ENCODE measurements at places on chromosomes 2 and 18.
A peak's percentile ranks its signal among the peaks of the same experiment; 100 is the strongest.

- H3K4me3 ChIP-seq = no peak overlapping the region
- no peaks in the 10 kb centered on the region for H3K4me1 ChIP-seq
- no peaks in the 10 kb centered on the region for H3K27me3 ChIP-seq
- H3K27ac ChIP-seq = no peak overlapping the region
- DNase-seq = no peak
- H3K36me3 ChIP-seq = no peaks in the 10 kb centered on the region
Observed at GRCh38 chr2:191070276-191070675, 56.3 kb upstream of the STAT1 start.

DNA sequence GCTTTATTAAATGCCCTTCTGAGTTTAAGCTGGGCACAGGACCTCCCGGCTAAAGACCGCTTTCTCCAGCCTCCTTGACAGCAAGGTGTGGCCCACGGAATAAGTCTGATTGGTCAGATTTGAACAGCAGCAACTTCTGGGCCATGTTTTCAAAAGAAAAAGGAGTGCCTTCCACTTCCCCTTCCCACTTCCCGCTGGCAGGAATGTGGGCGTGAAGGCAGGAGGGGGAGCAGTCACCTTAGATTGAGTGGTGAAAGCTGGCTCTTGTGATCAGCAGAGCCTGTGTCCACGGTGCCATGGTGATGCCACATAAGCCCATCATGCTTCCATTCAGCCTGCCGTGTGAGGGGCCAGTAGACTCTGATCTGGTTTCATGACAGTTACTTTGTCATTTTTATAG, 136.6 kb upstream of the GLI2 start:
- no peak overlapping the region for H3K27ac ChIP-seq
- no peak overlapping the region for H3K4me3 ChIP-seq
- H3K4me1 ChIP-seq = no peaks in the 10 kb centered on the region
- peak; percentile 34 for DNase-seq
- H3K36me3 ChIP-seq = no peaks in the 10 kb centered on the region

DNA sequence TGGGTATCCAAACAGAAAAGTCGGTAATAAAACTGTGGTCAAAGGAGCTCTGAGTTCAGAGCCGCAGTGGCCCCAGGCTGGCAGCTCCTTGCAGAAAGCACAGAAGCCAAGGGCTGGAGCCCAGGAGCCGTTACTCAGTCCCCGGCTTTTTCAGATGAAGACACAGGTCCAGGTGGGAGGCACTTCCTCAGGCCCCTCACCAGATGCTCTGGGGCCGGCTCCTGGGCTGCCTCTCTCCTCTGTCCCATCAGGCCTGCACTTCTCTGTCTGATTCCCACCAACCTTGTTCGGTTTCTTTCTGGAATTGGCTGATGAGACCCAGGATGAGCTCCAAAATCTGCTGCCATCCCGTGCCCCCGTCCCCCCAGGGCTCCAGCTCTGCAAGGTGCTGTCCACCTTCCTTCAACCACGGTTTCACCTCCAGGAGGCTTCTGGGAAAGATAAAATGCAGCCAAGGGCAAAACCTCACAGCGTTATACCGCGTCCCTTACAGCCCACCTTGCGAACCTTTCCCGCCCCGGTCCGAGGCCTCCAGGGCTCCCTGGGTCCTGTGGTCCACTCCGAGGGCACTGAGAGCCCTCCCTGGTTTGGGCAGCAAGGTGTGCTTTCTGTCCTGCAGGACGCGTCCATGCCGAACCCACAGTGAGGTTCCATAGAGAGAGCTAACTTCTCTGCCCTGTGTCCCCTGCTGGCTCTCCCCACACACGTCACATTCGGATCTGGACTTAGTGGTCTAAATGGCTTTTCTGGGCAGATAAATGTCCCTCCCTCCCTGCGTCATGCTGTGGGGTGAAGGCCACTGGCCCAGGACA, 102.9 kb downstream of the TPO start:
- no peaks in the 10 kb centered on the region for H3K27me3 ChIP-seq
- peaks cover 43% of the 10 kb centered on the region for H3K36me3 ChIP-seq
- peaks cover 8% of the 10 kb centered on the region for H3K4me1 ChIP-seq
- peak; percentile 69 for DNase-seq
- no peak overlapping the region for H3K4me3 ChIP-seq

DNA sequence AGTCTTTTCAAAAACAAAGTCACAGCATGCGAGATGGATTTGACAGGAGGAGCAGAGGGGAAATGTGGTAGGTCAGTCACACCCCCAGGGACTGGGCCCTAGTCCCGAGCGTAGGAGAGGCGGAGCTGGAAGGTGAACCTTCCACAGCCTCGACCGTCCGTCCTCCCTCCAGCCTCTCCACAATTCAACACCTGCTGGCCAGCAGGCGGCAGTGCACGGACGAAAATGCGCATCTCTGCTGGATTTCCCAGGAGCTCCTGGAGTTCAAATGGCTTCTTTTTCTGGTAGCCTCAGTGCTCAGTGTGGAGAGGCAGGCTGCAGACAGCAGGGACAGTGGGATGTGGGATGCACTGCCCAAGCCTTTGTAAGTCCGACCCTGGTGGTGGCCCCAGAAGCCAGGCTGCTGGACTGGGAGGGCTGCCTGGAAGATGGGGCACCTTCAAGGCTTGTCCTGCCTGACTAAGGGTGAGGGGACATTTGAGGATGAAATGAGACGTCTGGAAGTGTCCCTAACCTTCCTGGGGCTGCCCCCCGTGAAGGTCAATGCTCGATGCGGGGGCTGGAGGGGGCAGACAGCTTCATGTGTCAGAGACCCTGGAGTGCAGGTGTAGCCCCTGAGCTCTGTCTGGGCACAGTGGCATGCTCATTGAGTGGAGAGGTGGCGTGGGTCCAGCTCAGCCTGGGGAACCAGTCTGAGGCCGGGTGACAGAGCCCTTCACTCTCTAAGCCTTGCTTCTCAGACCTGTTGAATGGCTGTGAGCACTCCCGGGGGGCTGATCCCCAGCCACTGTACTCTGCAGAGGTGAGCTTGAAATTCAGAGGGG, 189.5 kb downstream of the TFCP2L1 start:
- H3K4me1 ChIP-seq = no peaks in the 10 kb centered on the region
- no peak overlapping the region for H3K27ac ChIP-seq
- H3K36me3 ChIP-seq = no peaks in the 10 kb centered on the region
- H3K4me3 ChIP-seq = no peak overlapping the region
- DNase-seq = peak; percentile 78
- peaks cover 27% of the 10 kb centered on the region for H3K27me3 ChIP-seq

DNA sequence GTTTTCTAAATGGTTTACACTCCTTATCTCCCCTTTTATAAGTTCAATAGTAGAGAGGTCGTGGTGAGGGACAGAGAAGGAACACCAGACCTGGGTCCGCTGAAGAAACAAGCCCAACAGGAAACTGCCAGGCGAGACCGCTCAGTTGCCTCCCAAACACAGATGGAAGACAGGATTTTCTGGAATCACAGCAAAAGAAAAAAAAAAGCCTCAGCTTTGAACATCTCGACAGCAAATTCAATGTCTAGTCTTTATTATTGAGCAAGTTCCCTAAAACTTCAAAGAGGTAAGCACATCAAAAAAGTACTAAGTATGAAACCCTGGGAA, 33.5 kb upstream of the GNAL start:
- no peak overlapping the region for H3K27ac ChIP-seq
- H3K4me3 ChIP-seq = no peak overlapping the region
- H3K27me3 ChIP-seq = no peaks in the 10 kb centered on the region
- no peaks in the 10 kb centered on the region for H3K36me3 ChIP-seq
- H3K4me1 ChIP-seq = peaks cover 4% of the 10 kb centered on the region

DNA sequence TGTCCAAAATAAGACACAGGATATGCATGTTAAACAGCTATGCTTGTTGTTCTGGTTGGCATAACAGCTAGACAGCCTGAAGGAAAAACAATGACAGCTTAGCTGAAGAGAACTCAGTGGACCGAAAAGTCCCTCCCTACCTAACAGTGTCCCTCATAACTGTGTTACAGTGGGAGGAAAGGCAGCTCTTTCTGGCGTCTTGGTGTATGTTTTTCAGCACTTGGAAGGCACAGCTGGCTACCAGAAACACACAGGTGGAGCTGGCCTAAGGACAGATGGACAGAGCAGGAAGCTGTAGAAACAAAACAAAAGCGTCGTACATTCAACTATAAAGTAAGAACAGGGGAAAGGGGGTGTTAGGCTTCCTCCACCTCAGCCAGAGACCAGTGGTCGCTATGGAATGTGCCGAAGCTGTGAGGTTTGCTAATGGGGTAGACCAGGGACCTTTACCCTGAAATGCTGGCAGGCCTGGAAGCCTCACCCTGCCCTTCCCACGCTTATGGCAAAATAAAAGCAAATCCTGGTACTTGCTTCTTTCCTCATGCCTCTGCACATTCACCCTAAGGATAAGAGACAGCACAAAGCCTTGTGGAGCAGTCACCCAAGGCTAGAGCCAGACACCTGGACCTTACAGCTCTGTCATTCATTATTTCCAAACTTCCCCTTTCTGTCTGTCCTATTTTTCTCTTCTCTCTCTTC, 103.5 kb upstream of the TRIB2 start:
- H3K36me3 ChIP-seq = no peaks in the 10 kb centered on the region
- DNase-seq = no peak
- no peaks in the 10 kb centered on the region for H3K4me1 ChIP-seq
- no peak overlapping the region for H3K4me3 ChIP-seq

DNA sequence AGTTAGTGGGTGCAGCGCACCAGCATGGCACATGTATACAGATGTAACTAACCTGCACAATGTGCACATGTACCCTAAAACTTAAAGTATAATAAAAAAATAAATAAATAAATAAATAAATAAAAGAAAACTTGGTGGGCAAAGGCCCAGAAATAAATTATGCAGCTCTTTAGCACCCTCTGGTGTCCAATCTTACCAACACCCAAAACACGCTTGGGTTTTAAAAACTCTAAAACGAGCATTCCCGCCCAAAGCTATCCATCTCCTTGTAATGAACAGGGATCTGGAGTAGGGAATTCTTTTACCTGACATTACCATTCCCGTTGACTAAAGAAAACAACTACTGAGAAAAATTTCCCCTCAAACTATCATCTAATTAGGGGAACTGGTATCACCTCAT, 2005.9 kb upstream of the CELF4 start:
- no peaks in the 10 kb centered on the region for H3K36me3 ChIP-seq
- DNase-seq = no peak
- no peak overlapping the region for H3K4me3 ChIP-seq
- no peaks in the 10 kb centered on the region for H3K4me1 ChIP-seq
- no peaks in the 10 kb centered on the region for H3K27me3 ChIP-seq
